ENCODE measurements at places on chromosomes 7 and 10.

DNA sequence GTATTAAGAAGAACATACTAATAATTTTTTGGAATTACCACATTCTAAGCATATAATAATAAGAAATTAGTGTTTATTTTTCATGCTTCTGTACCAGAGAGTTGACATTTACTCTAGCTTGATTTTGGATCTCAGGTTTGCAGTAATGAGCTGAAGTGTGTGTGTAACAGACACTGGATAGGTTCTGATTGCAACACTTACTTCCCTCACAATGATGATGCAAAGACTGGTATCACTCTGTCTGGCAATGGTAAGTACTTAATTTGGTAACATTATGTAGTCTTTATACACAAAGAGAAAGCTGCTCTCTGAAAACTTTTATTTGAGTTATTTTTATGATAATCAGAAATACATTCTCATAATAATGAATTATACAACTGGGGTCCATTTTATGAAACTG is 54.1 kb downstream of the SRI start:
- DNase-seq: no peak

GRCh38 chr7:8015100-8015745 is 46.6 kb downstream of the GLCCI1 start:
- no peak for DNase-seq

GRCh38 chr7:55210716-55211115 is 154.4 kb upstream of the LANCL2 start:
- no peak for DNase-seq

GRCh38 chr7:106419455-106420182 is 134.8 kb upstream of the NAMPT start:
- no peak for DNase-seq

DNA sequence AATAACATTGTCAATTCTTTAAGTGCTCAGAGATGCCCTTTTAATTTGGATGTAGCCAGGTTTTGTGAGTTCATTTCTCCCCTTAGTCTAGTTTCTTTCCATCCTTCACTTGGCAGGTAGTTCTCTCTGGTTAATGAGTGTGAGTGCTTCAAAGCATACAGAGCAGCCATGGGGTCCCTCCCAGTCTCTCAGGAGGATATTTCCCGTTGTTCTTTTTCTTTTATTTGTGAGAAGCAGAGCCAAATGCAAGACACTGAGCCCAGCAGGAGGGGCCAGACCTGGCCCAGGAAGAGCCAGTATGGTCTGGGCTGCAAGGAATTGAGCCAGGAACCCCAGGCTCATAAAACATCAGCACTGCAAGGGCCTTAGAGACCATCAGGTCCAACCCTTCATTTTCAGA is 52.4 kb downstream of the PLCE1 start:
- no peak for DNase-seq

- no peak for DNase-seq
Measured at GRCh38 chr10:58179238-58179637, 88.5 kb downstream of the IPMK start.

GRCh38 chr10:20622531-20623211 is 274.4 kb downstream of the NEBL start:
- peak; percentile 22 for DNase-seq

- no peak for DNase-seq
Measured at GRCh38 chr10:17980846-17981565, 29.3 kb downstream of the SLC39A12 start.

GRCh38 chr7:39219869-39220268 is 242.2 kb downstream of the POU6F2 start:
- no peak for DNase-seq

DNA sequence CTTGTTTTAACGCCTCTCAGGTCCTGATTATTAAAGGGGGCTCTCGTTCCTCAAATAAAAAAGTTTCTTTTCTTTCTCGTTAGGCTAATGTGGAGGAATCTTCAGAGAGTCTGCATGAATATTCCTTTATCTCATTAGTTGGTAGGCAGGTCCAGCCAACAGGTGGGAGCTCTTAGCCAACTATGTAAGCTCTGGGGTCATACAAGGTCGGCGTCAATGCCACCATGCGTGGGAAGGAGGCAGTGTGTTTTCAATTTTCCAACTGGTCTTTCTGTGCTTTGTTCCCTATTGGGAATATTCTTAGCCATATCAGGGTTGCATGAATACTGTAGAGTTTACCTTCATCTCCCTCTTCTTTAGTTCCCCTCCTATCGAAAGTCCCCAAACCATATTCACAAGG is 118.5 kb upstream of the SVIL start:
- no peak for DNase-seq

DNA sequence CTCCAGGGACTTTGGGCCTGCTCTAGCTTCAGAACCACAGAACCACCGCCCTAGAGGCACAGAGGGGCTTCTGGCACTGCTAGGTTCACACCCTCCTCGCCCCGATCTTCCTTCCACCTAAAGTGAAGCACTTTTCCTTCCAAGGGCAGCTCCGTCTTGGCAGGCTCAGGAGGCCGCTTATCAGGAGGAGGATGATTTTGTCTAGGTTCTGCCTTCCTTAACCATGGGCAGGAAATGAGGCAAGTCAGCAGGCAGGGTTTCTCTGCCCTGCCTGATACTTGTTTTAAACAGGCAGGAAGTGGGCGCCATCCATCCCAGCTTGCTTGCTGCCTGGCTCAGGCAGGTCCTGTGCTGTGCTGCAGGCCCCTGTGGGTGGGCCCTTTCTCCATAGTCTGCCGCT is 8.3 kb upstream of the ATP6V0E2 start:
- DNase-seq: no peak

DNA sequence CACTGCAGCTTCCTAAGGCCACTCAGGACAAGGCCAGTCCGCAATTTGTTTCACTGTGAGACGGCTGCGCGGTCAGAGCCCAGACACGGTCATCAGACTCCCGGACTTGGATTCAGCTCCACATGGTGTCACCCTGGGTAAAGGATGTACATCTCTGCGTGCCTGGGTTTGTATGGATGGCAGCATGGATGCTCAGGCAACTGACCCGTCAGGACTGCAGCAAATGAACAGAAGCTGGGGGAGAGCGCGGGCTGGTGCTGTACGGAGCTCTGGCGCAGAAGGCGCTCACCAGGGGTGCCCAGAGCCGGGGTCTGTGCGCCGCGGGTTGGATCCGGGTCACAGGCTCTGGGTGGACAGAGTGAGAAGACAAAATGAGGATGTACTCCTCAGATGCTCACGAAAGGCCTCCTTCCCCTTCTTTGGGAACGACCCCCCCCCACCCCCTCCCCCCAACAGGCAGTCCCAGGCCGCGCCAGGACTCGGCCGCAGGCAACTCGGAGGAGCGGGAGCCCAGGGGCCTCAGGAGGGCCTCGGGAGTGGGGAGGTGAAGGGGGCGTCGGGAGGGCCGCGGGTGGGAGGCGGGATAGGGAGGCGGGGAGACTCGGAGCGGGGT is 92.4 kb downstream of the CXCL12 start:
- no peak for DNase-seq

DNA sequence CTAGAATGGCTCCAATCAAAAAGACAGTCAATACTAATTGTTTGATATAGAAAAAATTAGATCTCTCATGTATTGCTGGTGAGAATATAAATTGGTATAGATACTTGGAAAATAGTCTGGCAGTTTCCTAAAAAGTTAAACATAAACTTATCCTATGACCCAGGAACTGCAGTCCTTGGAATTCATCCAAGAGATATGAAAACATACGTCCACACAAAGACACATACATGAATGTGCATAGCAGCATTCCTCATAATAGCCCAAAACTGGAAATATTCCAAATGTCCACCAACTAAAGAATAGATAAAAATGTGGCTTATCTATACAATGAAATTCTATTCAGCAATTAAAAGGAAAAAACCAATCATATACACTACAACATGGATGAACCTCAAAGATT is 128.4 kb downstream of the ZFAND4 start:
- no peak for DNase-seq

DNA sequence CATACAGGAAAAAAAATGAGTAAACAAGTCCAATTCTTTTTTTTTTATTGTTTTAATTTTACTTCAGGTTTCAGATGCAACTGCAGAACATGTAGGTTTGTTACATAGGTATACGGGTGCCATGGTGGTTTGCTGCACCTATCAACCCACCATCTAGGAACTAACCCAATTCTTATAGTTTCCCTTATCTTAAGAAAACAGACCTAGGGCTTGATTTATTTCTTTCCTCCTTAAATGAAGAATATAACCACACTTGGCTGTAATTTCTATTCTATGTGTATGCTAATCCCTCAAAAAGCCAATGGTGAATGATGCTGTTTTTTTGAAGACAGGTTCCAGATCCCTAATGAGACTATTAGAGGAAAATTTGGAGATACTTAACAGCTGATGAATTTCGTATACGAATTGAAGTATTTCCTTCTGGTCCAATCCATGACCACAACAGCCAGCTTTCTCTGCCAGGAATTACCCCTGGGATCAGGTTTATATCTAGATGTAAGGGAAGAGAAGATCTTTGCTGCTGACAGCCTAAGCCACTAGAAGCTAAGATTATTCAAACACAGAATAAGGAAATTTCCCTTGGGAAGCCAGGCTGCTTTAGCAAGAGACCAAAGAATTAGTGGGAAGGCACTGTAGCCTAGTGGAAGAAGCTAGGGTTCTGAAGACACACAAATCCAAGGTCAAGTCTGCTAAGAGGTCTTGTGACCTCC is 115.8 kb downstream of the INHBA start:
- DNase-seq: no peak

GRCh38 chr10:13892001-13892491 is 305.3 kb downstream of the PRPF18 start:
- DNase-seq: no peak

DNA sequence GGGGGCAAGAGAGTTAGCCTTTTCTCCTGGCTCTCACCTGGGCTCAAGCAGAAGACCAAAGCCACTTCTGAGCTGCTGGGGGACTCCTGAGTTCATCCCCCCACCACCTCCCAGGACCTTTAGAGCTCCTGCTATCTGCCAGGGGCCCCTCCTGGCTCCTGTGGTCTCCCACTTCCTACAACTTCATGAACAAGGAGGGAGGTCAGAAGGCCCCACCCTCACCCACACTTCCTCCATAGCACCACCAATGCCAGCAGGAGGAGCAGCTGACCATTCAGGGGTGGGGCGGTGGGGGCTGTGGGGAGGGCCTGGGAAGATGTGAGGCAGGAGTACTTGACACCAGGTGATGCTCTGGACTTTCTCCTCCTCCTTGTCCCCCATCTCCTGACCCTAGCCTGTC is 32.6 kb upstream of the ADCYAP1R1 start:
- no peak for DNase-seq

DNA sequence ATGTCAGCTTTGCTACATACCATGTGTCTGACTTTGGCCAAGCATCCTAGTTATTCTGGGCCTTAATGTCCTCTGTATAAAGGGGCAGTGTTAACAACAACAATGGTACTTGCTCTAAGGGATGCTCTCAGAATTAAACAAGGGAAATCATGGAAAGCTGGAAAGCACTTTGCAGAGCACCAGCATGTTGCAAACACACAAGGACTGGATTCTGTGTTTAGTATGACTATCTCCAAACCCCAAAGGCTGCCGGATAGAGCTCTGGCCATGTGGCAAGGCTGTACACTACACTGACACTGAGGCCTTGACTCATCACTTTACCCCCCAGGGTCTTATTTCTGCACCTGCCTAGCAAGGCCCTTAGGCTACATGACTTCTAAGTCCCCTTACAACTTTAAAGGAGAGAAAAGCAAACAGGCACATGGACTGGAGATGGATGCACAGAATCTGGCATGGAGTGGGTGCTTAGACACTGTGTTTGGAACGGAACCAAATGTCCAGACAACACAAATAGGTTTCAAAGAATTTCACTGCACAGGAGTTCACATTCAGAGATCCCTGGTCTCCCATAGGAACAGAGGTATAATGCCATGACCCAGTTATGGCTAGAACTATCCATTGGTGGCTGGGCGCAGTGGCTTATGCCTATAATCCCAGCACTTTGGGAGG is 74.6 kb downstream of the FAM13C start:
- no peak for DNase-seq

GRCh38 chr7:105017657-105018365 is 3.8 kb downstream of the KMT2E start:
- DNase-seq: no peak

DNA sequence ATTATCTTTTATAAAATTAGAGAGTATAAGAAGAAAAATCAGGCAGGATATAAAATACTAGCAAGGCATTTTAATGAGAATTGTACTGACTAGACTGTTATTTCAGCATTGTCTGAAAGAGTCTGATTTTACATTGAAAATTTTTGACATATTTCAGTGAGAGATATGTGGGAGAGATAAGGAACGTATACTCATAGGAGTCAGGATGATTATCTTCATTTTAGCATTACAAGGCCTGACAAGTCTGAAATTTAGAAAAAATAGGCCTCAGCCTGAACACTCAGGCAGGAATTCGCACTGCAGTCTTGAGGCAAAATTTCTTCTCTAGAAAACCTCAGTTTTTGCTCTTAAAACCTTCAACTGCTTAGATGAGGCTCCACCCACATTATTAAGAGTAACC is 386.0 kb downstream of the HGF start:
- DNase-seq: no peak

GRCh38 chr7:7122701-7123281 is 59.6 kb upstream of the C1GALT1 start:
- no peak for DNase-seq

- no peak for DNase-seq
Measured at GRCh38 chr10:126846959-126847358, 58.3 kb upstream of the DOCK1 start.

DNA sequence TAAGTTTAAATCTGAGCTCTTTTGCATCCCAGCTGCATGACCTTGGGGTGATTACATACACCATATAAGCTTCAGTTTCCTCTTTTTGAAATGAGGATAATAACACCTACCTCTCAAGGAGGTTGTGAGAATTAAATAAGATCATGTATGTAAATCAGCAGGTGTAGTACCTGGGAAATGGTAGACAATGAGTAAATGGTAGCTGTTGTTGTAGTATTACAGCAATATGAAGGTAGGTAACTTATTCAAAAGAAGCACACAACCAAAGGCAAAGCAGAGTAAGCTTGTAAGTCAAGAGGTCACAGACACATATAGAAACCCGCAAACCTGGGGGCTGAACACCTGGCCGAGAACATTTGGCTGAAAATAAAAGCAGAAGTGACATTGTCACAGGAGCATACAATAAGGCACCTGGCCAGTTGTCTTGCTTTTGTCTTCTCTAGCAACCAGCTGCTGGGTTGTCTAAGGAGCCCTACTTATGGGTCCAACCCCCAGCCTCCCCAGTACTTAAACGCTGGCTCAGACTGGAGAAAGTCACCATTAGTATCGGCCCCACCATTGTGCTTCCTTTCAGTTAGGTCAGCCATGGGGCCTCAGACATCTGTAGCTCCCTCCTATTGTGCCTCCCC is 203.6 kb upstream of the MKLN1 start:
- DNase-seq: no peak

DNA sequence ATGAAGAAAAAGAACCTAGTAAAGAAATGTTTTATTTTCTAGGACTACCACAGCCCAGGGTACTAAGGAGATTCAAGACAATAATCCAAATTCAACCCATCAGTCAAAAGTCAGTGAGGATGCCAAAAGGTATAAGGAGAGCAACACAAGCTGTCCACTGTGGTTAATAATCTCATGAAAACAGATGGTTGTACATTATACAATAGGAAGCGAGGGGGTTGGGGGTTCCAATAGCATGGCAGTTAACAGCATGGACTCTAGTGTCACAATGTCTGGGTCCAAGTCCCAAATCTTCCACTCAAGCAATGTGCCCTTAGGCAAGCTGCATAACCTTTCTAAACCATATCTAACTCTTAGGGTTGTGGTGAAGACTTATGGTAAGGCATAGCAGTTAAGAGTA is 35.1 kb downstream of the BRAF start:
- no peak for DNase-seq

- no peak for DNase-seq
Measured at GRCh38 chr7:46387646-46388045, 466.6 kb upstream of the IGFBP3 start.

- peak; percentile 84 for DNase-seq
Measured at GRCh38 chr7:146956321-146956720, 839.7 kb downstream of the CNTNAP2 start.

GRCh38 chr7:133911724-133912123 is 215.4 kb upstream of the LRGUK start:
- DNase-seq: no peak
